ENCODE measurements at places on chromosomes 5 and 9. TPM values are rescaled to one million over a fixed set of nuclear protein-coding genes. Genes with fewer than 3 reads are reported as not detected.

TAS2R1 gene
- polyA plus RNA-seq, result not detected

IL9 gene
- not detected for polyA plus RNA-seq

SEMA5A gene
- not detected for polyA plus RNA-seq

SPATA31D4 gene
- not detected for polyA plus RNA-seq

HDHD3 gene
- polyA plus RNA-seq, result 39.6 TPM

PCDHB15 gene
- not detected for polyA plus RNA-seq

PCDHGB5 gene
- polyA plus RNA-seq, result 0.14 TPM

FAM120AOS gene
- polyA plus RNA-seq, result 62.6 TPM

SPTLC1 gene
- polyA plus RNA-seq, result 38.8 TPM

MARCHF3 gene
- 2.5 TPM for polyA plus RNA-seq
